Hepatocyte (in vitro differentiated cells): ENCODE measurements at places on chromosomes 6 and 20.

DNA sequence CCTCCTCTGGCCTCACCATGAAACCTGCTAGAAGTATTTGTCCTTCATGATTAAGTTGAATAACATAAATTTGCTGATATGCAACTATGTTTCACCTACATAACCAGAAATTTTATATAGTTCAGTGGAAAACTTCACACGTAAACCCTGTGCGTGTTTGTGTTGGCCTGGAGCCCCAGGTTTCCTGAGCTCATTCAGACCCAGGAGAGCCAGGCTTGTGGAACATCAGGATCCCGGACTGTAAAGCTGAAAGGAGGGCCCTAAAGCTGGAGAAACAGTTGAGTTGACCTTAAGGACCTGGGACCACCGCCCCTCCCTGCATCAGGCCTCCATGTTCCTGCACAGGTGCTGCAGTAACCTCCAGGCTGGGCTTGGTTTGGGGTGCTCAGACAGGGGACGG lies 3.1 kb upstream of the SPATS1 start:
- no peak for DNase-seq

- DNase-seq = no peak
Observed at GRCh38 chr6:41413250-41413649, 77.8 kb downstream of the NCR2 start.

- DNase-seq = peak; percentile 69
Observed at GRCh38 chr6:136609873-136610706, 59.9 kb upstream of the MAP7 start.

- DNase-seq = no peak
Observed at GRCh38 chr20:14383335-14383734, 45.9 kb upstream of the FLRT3 start.

DNA sequence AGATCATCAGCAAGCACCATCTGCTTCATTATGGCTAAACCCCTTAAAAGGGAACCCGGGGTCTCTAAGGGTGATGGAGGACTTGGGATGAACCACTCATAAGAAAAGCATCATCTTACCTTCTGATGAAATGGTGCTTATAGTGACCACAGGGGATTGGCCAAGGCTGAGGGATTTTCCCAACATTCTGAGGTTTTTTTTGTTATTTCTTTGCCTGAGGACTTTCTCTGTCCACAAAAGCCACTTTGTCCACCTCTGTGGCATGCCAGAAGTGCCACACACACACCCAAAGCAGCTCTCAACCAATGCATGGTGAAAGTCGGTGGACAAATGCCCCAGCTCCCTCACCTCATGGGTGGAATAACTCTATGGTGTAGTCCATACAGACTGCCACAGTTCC lies 79.3 kb upstream of the TOP1 start:
- DNase-seq = no peak

DNA sequence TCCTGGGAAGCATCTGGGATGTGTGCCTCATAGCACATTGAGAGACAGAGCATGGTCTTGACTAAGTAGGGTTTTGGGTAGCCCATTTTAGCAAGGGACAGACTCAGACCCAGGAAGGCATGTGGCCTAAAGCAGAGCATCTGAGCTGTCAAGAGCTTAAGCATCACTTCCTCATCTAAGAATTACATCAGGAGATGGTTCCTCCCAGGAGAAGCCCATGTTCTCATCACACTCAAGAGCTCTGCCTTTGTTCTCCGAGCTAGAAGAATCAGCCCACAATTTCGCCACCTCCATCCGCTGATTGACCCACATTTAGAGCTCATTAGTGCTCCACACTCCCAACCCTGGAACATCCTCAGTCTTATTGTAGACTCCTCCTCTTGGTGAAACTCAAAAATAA lies 68.3 kb downstream of the NPEPL1 start:
- no peak for DNase-seq

- no peak for DNase-seq
Observed at GRCh38 chr6:85673198-85674139, 30.8 kb upstream of the SYNCRIP start.
